ENCODE measurements at places on chromosomes 1 and 21. TPM values are rescaled to one million over a fixed set of nuclear protein-coding genes. Genes with fewer than 3 reads are reported as not detected.

DNA sequence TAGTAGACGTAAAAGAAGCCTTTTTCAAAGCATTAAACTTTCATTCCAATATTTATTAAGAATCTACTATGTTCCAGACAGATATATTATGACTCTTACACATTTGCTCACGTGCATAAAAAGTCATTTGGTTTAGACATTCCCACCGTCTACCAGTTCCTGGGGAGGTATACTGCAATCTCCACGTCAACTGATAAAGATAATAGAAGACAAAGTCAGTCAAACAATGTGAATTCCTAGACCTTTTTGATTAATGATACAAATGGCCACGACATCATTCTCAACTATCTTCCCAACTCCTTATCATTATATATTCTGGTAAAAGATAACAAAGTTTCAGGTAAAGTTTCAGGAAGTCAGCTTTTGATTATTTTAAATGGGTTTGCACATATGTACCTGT lies 69.0 kb downstream of the SIPA1L2 start:
- DNase-seq, result no peak
- no peaks in the 10 kb centered on the region for H3K4me1 ChIP-seq
- no peak overlapping the region for H3K4me3 ChIP-seq
- H3K27me3 ChIP-seq, result peaks cover 3% of the 10 kb centered on the region

GRCh38 chr1:40945491-40945973 lies 34.0 kb upstream of the CTPS1 start:
- DNase-seq, result no peak
- no peak overlapping the region for H3K27ac ChIP-seq
- no peaks in the 10 kb centered on the region for H3K4me1 ChIP-seq

Gene S100A16
- polyA plus RNA-seq, result 0.17 TPM

GRCh38 chr1:34319218-34319617 lies 142.5 kb downstream of the C1orf94 start:
- DNase-seq, result no peak
- H3K36me3 ChIP-seq, result no peaks in the 10 kb centered on the region
- no peak overlapping the region for H3K4me3 ChIP-seq
- no peaks in the 10 kb centered on the region for H3K27me3 ChIP-seq
- no peak overlapping the region for H3K27ac ChIP-seq
- H3K4me1 ChIP-seq, result no peaks in the 10 kb centered on the region

DNA sequence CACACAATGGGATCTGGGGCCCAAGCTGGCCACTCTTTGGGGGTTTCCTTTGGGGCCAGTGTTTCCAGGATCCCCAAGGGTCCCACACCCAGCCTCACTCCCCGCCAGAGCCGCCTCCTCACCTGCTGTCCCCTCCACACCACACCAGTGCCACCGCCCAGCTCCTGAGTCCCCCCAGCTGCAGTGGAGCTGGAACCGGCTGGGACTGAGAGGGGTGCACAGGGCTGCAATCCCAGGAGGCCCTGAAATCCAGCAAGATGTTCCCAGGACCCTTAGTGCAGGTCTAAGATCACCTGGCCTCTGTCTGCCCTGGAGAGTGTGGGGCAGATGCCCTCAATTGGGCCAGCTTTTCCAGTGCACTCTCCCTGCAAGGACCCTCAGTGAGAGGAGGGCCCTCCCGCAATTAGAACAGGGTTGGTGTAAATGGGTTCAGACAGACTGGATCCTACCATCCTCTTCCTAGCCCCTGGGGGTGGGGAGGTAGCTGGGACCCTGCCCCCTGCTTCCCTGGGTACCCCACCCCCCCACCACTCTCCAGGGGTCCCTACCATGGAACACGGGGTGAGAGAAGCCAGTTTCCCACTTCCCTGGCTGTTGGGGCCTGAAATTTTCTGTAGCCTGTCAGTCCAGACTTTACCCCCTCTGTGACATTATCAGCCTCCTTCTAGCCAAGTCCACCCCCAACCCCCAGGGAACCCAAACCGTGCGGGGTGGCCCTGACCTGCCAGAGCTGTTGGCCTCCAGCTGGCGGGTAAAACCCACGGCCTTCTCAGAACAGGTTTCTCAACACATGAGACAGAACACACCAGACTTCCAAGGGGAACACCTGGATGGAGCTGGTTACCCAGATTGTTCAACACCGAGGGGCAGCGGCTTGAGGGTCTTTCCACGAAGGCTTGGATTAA lies 7.0 kb downstream of the KRTAP10-12 start:
- peaks cover 2% of the 10 kb centered on the region for H3K27me3 ChIP-seq
- no peak overlapping the region for H3K4me3 ChIP-seq
- DNase-seq, result no peak
- H3K36me3 ChIP-seq, result no peaks in the 10 kb centered on the region
- no peaks in the 10 kb centered on the region for H3K4me1 ChIP-seq

- H3K4me1 ChIP-seq, result no peaks in the 10 kb centered on the region
- no peak for DNase-seq
- no peak overlapping the region for H3K27ac ChIP-seq
- no peaks in the 10 kb centered on the region for H3K27me3 ChIP-seq
Observed at GRCh38 chr21:38477226-38477625, 21.1 kb downstream of the ERG start.

Gene LINGO4
- not detected for polyA plus RNA-seq

DNA sequence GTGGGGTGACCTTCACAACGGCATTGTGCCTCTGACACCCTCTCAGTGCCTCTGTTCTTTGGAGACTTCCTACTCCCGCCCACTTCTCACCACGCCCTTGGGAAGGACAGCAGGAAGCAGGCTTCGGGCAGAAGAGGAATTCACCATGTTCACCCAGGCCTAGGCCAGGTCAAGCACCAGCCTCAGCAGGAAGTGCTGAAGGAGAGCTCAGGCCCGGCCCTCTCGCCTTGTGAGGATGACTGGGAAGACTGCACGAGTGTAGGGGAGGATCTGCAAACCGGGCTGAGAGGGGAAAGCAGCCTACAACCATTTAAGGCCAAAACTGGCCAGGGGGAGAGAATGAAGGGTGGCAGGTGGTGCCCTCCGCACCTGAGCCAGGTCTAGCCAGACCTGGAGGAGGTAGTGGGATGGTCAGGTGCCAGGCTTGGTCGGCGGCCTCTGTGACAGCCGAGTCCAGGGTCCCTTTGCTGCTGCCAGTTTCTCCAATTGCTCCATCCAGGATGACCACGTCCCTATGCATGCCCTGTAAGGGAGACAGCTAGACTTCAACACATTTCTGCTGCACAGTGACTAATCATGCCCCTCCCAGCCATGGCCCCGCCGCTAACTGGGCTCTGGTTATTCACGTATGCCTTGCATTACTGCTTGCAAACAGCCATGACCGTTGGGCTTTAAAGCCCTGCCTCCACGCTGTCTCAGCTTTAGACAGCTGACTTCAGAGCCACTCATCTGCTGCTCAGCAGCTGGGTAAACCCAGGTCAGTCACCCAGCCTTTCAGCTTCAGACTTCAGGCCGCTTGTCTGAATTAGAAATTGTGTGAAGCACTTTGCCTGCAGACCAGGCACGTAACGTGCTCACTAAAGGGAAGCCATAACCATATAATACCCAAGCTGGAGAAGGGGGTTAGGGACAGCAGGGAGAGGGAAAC lies 8.9 kb downstream of the MRTO4 start:
- no peaks in the 10 kb centered on the region for H3K4me1 ChIP-seq
- H3K27ac ChIP-seq, result no peak overlapping the region
- no peak for DNase-seq
- no peaks in the 10 kb centered on the region for H3K27me3 ChIP-seq
- H3K4me3 ChIP-seq, result no peak overlapping the region

DNA sequence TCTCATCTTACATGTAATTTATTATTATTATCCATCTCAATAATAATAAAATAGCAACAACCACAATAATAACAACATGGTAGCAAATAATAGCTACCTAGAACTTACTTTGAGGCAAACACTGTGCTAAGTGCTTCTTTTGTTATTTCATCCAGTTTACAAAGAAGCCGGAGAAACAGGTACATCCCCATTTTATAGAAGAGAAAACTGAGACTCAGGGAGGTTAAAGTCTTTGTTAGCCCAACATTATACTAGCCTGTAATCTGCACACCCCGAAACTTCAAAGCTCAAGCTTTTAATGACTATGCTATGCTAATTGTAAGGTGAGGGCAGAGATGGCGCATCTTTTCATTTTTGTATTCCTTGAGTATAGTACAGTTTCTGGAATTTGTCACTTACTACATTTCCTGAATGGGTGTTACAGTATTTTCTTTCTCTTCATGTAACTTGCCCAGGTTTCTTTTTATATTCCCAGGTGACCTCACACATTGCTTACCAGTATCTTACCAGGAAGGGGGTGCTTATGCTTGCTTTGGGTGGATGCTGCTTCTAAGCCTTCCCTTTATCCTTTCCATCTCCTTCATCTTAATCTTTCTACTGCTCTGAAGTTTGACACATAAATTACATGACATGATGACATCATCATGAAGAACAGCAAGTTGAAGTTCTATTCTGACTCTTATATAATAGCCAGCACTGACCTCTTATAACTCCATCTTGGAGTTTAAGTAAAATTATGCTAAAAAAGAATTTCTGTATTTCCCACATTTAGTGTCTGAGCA lies 8.3 kb downstream of the GCLM start:
- DNase-seq, result no peak
- no peaks in the 10 kb centered on the region for H3K4me1 ChIP-seq
- H3K27ac ChIP-seq, result no peak overlapping the region
- no peak overlapping the region for H3K4me3 ChIP-seq

Gene S100A7
- polyA plus RNA-seq, result not detected

Gene SFN
- polyA plus RNA-seq, result 0.63 TPM

All from GM12878 (cell line).